ENCODE measurements at places on chromosomes 13 and 19.
A peak's percentile ranks its signal among the peaks of the same experiment; 100 is the strongest.

GRCh38 chr13:29593605-29594297 is 1.7 kb downstream of the SLC7A1 start:
- no peak for DNase-seq

- no peak for DNase-seq
Measured at GRCh38 chr13:87042946-87043345, 628.2 kb upstream of the SLITRK5 start.

DNA sequence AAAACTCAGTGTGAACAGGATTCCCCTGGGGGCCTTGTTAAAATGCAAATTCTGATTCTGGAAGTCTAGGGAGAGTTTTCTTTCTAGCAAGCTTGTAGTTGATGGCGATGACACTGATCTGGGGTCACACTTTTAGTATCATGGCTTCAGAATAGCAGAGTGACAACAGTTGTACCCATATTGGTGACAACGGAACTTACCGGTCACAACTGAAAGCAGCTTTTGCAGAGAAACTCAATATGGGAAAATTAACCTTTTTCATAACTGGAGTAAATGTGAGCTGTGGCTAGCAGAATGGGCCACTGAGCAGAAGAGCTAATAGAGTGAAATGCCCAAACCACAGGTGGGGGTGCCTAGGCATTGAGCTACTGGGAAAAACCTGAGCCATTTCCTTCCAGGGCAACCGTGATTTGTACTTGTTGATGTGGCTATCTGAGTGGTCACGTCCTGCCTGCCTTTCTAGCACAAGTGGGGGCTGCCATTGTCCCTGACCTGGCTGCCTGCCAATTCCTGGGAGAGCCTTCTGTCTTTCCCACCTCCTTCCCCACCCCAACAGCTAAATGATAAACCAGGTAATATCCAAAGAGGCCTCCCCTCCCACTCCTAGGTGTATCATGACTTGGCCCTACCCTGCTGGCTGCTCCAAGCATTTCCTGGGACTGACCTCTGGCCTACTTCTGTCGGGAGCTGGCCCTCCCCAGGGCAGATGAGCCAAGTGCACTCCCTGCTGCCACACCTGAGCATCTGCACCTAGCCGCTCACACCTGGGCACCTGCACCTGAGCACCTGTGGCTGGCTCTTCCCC is 1.7 kb upstream of the SLC10A2 start:
- no peak for DNase-seq

GRCh38 chr19:1272423-1273262 is 2.7 kb upstream of the FAM174C start:
- DNase-seq, result peak; percentile 79

DNA sequence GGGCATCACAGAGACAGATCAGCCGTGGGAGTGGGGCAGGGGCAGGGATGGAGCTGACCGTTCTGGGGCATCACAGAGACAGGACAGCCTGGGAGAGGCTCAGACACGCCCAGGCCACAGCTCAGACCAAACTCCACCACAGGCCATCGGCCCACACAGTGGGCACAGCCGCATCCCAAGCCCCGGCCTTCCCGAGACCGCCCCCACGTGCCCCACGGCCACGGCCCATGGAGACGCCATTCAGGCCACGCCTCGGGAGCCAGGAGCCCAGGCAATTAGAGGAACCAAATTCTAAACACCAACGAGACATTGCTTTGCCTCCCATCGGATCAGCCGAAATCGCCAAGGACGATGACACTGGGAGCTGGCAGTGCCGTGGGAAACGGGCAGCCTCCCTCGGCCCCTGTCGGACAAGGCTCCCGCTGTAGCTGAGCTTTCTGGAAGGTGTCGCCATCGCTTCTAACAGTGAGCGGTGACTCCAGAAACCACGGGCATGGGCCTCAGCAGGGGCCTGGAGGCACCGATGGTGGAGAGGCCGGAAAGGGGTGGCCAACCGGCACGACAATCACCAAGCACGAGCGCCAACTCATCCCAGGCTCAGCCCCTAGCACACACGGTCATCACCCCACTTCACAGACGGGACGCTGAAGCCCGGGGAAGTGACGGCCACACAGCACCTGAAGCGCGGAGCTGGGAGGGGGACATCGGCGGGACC is 2.4 kb downstream of the PIP5K1C start:
- no peak for DNase-seq

- DNase-seq, result no peak
Measured at GRCh38 chr13:29260684-29261083, 334.8 kb downstream of the SLC7A1 start.

- DNase-seq, result no peak
Measured at GRCh38 chr13:71540098-71540497, 326.9 kb downstream of the DACH1 start.

DNA sequence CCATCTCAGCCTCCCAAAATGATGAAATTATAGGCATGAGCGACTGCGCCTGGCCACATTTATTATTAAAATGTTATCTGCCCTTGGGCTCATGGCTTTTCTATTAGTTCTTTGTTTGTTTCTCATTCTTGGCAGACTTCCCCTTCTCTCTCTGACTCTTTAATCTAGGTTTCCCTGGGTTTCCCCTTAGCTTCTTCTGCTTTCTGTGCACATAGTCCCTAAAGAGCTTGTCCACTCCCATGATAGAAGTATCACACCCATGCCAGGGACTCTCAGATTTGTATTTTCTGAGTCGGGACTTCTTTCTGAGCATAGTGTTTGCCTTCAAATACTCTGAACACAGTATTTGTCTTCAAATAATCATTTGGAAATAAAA is 38.6 kb upstream of the ITM2B start:
- peak; percentile 28 for DNase-seq

- no peak for DNase-seq
Measured at GRCh38 chr19:18768997-18769891, 21.9 kb downstream of the COMP start.
